ENCODE measurements at places on chromosomes 1 and 21.

DNA sequence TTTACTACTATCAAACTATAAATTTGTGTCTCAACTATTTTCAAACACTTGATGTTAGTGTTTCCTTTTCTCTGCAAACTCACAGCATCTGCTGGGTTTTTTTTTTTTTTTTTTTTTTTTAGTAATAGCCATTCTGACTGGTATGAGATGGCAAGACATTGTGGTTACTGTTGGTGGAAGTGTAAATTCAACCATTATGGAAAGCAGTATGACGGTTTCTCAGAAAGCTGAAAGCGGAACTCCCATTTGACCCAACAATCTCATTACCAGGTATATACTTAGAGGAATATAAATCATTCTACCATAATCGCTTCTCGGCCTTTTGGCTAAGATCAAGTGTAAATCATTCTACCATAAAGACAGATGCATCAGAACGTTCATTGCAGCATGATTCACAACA lies 608.3 kb upstream of the ZP4 start:
- DNase-seq = no peak

- no peak for DNase-seq
Observed at GRCh38 chr1:32099426-32099825, 8.4 kb upstream of the KPNA6 start.

DNA sequence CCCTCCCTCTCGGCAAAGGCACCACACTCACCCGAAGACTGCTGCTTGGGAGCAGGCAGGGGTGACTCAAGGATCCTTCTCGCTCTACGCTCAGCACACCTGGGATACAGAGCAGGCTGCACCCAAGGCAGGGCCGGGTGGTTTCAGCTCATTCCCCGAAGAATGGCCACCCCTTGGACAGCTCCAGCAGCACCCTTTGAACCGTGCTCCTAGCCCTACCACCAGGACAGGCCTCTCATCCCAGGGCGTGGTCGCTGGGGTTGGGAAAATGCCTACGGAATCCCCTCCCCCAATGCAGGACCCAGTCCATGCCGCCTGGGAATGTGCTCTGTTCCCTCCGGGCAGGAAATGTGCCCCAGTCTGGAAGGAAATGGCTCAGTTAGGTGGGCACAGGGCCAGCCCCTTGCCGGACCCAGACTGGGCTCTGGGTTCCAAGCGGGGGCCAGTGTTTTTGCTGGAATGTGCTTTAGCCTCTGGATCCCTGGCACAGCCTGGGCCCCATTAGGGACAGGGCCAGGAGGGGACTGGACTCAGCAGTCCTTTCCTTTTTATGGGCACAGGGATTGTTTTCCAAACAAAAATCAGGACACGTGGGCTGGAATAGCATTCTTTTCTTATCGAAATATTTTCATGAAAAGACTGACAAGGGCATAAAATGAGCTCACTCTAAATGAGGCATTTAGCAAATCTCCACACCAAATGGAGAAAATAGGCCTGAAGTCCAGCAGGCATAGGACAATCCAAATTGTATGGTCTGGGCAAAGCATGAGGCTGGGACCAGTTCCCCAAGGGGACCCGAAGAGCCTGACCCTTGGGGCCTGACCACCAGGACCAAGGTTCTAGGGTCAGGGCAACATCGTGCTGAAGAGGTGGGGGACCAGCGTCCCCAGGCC lies 7.3 kb downstream of the TMEM82 start:
- no peak for DNase-seq

GRCh38 chr1:238982736-238983135 lies 403.6 kb upstream of the CHRM3 start:
- DNase-seq = no peak

DNA sequence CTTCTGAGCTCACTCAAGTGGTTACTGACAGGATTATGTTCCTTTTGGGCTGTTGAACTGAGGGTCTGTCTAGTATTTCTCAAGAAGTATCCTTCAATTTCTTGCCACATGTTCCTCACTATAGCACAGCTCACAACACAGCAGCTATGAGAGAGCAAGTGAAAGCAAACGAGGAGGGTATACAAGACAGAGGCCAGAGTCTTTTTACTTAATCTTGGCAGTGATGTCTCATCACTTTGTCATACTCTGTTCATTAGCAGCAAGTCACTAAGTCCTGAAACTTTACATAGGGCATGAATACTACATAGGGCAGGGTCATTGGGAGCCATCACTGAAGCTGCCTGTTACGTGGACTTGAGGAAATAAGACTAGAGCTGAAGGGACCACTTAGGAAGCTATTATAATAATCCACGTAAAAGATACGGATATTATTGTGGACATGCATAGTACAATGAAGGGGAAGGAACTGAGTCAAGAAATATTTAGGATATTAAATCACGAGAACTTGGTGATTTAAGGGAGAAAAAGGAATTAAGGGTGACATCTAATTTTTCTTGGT lies 63.7 kb downstream of the SLC30A7 start:
- no peak for DNase-seq

- DNase-seq = no peak
Observed at GRCh38 chr1:161121042-161121650, 3.2 kb downstream of the NIT1 start.

GRCh38 chr1:6823793-6824192 lies 38.5 kb downstream of the CAMTA1 start:
- no peak for DNase-seq

Data from activated naive CD4-positive, alpha-beta T cell (primary cell).